HepG2 (cell line): ENCODE measurements at places on chromosomes 7 and 10. TPM values are rescaled to one million over a fixed set of nuclear protein-coding genes. Genes with fewer than 3 reads are reported as not detected.

- H3K4me1 ChIP-seq = no peaks in the 10 kb centered on the region
- no peak for DNase-seq
- no peaks in the 10 kb centered on the region for H3K27me3 ChIP-seq
- no peak overlapping the region for H3K4me3 ChIP-seq
Observed at GRCh38 chr10:24303522-24304310, 94.8 kb downstream of the KIAA1217 start.

DNA sequence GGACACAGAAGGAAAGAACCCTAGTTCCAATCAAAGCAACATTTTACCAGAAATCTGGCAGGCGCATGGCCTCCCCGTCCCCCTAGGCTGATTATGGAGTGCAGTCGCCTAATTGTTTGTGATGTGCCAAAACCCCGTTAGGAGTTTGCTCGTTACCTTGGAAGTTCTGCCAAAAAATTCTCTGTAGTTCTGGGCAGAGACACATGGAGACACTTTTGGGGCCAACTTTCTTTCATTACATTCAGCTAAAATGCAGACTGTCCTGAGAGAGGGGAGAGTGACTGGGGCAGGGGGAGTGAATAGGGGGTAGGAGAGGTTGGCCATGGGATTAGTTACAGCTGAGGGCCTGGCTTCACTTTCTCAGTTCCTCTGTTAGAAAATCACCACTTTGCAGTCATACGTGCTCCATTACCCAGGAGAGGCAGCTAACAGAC, 158.0 kb upstream of the NPVF start:
- no peak overlapping the region for H3K4me3 ChIP-seq
- H3K27ac ChIP-seq = no peak overlapping the region
- DNase-seq = no peak
- H3K36me3 ChIP-seq = no peaks in the 10 kb centered on the region
- H3K4me1 ChIP-seq = no peaks in the 10 kb centered on the region
- H3K27me3 ChIP-seq = no peaks in the 10 kb centered on the region; the same call in 2 of the 3 replicates

Gene TMEM229A
- not detected in 2 replicates for total RNA-seq

Gene TRIM50
- total RNA-seq = 21.1 and 24.5 TPM in 2 replicates

Gene LRIT1
- not detected in 2 replicates for total RNA-seq

Gene PIK3AP1
- total RNA-seq = 13.8 and 18.5 TPM in 2 replicates

Gene RFC2
- 43.5 and 51.2 TPM in 2 replicates for total RNA-seq

Gene MYL10
- total RNA-seq = not detected in 2 replicates

Gene MOGAT3
- total RNA-seq = 5.5 and 22.5 TPM in 2 replicates
